Activated T-helper 2 cell treated with anti-CD3 and anti-CD28 coated beads, Interferon-gamma antibody, Interleukin-2, Interleukin-4, amounts not matched to agents 10 μg/mL and 5 μg/mL and 100 μg/mL, durations not matched to agents 14 hours and 24 hours and 36 hours (primary cell): ENCODE measurements at places on chromosomes 12 and 14. TPM values are rescaled to one million over a fixed set of nuclear protein-coding genes. Genes with fewer than 3 reads are reported as not detected.

Gene MYF6
- total RNA-seq: not detected in 2 replicates

Gene BEGAIN
- total RNA-seq: 3.4 and 3.5 TPM in 2 replicates

Gene PIWIL1
- not detected in 2 replicates for total RNA-seq

Gene AICDA
- not detected in 2 replicates for total RNA-seq

Gene SLCO1B1
- total RNA-seq: not detected in 2 replicates

Gene SIX6
- not detected in 2 replicates for total RNA-seq

Gene GPD1
- 0.76 and 0.87 TPM in 2 replicates for total RNA-seq

Gene TCTN2
- 3.0 and 3.3 TPM in 2 replicates for total RNA-seq

Gene GPR84
- 1.8 and 2.3 TPM in 2 replicates for total RNA-seq

Gene PTPRR
- not detected in 2 replicates for total RNA-seq

Gene SAMD4A
- total RNA-seq: 4.3 and 5.1 TPM in 2 replicates

Gene NGB
- total RNA-seq: not detected in 2 replicates
